Stimulated activated naive CD4-positive, alpha-beta T cell treated with Interleukin-2 at 50 U/mL for 16 hours (primary cell): ENCODE measurements at places on chromosomes 12 and 14.

- no peak for DNase-seq
Observed at GRCh38 chr12:5177731-5178130, 134.1 kb downstream of the KCNA5 start.

GRCh38 chr14:30994681-30995620 is 30.5 kb upstream of the AP4S1 start:
- no peak for DNase-seq

GRCh38 chr12:22190-22529 is 44.4 kb upstream of the IQSEC3 start:
- DNase-seq = no peak

DNA sequence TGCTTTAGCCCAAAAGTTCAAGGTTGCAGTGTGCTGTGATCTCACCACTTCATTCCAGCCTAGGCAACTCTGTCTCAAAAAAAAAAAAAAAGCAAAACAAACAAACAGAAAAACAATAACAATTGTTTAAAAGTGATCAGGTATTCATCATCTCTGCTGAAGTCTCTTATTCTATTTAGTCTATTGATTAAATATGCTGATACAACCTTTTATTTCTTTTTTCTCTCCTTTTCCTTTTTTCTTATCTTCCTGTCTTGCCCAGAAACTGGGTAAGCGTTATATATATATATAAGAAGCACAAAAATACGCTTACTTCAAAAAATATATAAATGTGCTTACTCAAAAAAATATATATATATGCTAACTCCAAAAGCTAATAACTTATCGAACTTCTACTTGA is 213.8 kb upstream of the EEA1 start:
- no peak for DNase-seq

DNA sequence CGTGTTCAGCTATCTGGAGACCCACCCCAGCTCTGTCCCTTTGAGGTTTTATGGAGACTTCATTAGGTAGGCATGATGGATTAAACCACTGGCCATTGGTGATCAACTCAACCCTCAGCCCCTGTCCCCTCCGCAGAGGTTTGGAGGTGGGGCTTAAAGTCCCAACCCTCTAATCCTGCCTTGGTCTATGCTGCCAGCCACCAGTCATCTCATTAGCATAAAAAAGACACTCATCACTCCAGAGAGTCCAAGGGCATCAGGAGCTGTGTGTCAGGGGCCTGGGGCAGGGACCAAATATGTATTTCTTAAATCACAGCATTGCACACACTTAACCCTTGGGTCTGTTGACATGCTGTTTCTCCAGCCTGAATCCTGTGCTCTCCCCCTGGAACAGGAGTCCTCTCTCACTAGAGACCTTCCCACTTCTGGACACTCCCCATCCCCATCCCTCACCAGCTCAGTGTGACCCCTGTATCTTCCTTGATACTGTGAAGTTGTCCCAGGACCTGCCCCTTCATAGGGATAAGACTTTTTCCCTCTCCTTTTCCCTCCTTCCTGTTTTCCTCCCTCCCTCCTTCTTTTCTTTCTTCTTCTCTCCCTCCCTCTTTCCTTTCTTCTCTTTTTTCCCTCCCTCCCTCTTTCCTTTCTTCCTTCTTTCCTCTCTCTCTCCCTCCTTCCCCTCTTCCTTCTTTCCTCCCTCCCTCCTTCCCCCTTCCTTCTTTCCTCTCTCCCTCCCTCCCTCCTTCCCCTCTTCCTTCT is 54.7 kb upstream of the CLMN start:
- DNase-seq = no peak

DNA sequence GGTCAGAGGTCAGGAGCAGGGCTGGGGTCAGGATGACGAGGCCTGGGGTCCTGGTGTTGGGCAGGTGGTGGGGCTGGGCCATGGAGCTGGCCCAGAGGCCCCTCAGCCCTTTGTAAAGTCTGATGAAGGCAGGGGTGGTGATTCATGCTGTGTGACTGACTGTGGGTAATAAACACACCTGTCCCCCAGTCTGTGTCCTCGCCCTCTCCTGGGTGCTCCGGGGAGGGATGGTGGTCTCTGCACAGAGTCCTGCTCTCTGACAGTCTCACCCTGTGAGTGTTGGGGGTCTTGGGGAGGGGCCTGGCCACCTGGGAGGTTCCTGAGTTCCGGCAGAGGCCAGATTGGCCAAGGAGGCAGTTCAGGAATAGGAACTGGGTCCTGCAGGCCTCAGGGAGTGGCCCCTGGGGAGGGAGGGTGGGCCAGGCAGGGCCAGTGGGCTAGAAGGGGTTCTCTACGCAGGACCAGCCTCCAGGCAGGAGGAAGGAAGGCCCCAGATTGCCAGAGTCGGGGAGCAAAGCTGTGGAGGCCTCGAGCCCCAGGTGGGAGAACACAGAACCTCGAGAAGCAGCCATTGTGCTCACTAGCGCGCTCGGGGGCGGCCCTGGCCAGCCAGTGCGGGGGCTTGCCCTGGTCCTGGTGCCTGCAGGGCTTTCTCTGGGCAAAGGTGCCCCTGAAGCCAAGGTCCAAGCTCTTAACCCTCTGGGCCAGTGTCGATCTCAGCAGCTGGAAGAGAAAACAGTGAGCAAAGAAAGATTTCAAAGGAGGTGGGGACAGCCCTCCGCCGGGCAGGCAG is 14.4 kb downstream of the ACADS start:
- DNase-seq = no peak

GRCh38 chr12:115384391-115384790 is 700.4 kb upstream of the TBX3 start:
- no peak for DNase-seq

- DNase-seq = no peak
Observed at GRCh38 chr14:91300957-91301356, 56.5 kb upstream of the GPR68 start.

DNA sequence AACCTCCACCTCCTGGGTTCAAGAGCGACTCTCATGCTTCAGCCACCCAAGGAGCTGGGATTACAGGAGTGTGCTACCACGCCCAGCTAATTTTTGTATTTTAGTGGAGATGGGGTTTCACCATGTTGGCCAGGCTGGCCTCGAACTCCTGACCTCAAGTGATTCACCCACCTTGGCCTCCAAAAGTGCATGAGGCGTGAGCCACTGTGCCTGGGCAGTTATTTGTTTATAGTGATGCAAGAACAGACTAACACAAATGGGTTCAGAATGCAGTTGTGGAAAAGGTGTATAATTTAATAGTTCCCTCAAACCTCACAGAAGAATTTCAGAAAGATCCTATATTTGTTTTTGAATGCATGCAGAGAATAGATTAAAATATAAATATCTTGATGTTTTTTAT is 447.1 kb downstream of the ZFP36L1 start:
- no peak for DNase-seq

GRCh38 chr12:57877876-57878275 is 31.3 kb upstream of the CTDSP2 start:
- no peak for DNase-seq

DNA sequence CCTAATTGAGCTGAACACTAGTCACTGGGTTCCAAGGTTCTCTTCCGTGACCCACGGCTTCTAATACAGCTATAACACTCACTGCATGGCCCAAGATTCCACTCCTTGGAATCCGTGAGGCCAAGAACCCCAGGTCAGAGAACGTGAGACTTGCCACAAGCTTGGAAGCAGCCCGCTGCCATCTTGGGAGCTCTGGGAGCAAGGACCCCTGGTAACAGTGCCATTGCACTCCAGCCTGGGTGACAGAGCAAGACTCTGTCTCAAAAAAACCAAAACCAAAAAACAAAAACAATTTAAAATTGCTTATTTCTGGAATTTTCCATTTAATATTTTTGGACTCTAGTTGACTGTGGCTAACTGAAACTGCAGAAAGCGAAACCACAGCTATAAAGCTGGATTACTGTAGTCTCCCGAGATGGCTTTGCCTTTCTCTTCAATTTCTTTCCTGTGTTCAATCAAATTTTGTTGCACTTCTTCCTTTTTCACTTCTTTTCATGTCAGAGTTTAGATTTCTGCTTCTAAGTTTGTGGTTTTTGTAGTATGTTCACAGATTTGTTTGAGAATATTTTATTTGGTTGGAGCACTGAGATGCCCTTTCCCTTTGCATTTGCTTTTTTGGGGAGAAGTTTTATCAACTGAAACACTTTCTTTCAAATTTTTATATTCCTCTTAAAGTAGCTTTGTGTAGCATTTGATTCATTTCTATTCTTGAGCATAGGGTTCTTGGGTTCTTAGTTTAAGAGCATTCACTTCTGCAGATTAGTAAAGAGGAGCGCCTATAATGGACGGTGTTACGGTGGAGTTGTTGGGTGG is 44.6 kb downstream of the DDHD1 start:
- no peak for DNase-seq

- DNase-seq = no peak
Observed at GRCh38 chr12:64265839-64266238, 43.7 kb upstream of the KICS2 start.

- no peak for DNase-seq
Observed at GRCh38 chr12:122995503-122996187, 15.2 kb downstream of the ARL6IP4 start.

DNA sequence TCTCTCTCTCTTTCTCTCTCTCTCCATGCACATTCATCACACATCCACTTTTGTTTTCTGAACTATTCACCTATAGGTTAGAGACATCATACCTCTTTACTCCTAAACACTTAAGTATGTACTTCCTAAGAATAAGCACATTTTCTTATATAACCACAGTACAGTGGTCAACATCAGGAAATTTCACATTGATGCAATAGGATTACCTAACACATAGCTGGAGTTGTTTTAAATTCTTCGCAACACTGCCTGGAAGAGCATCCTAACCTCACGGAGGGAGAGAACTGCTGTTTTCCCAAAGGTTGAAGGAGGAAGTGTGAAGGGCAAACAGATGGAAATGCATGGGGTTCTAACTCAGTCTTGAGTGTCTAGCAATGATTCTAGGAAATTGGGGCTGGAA is 159.2 kb downstream of the SYT1 start:
- DNase-seq = no peak

GRCh38 chr12:55722948-55723347 is 2.8 kb downstream of the RDH5 start:
- no peak for DNase-seq

DNA sequence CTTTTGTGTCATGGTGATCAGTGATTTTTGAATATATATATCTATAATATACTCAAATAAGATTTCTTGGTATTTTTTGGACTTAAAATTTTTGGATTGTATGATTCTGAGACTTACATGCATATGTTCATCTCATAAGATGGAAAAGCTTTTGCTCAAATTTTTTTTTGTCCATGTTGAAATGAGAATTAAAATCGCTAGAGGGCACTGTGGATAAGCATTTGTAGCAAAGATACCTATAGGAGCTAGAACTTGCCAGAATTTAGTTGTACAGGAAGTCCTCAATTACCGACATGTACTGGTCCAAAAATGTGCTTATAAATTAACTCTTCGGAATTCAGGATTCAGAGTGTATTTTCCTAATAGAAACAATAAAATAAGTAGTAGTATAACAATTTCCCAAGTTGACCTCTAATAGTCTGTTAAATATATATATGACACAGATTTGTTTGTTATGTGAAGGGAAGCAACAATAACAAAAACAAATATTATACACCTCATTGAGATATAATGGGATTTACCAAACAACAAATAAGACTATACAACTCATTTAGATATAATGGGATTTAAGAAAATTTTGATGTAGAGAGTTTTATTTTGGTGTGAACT is 179.6 kb downstream of the TMEM117 start:
- no peak for DNase-seq

- DNase-seq = no peak
Observed at GRCh38 chr14:90599748-90600507, 203.1 kb downstream of the CALM1 start.

- DNase-seq = no peak
Observed at GRCh38 chr12:109112720-109113465, 3.5 kb upstream of the ACACB start.

DNA sequence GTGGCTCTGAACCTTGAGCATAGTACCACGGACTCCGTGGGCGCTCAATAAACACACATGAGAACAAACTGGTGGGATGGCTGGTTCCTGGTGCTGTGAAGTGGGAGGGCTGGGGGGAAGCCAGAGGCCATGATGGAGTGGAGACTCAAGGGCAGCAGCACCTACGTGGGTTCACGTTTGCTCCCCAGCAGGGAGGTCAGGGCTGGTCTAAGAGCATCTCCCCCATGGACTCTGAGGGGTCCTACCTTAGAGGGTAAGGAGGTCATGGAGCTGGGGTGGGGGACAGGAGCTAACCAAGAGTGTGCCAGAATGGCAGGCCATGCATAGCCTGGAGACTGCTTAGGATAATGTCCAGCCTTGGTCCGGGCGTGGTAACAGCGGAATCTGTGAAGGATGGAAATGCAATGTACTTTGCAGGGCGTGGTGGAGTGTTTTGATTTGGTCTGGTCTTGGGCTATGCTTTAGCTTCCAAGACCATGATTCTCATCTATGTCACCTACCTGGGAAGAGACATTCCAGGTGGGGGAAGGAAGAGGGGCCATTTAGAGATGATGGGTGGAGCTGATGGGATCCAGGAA is 103.0 kb downstream of the PRMT8 start:
- no peak for DNase-seq

DNA sequence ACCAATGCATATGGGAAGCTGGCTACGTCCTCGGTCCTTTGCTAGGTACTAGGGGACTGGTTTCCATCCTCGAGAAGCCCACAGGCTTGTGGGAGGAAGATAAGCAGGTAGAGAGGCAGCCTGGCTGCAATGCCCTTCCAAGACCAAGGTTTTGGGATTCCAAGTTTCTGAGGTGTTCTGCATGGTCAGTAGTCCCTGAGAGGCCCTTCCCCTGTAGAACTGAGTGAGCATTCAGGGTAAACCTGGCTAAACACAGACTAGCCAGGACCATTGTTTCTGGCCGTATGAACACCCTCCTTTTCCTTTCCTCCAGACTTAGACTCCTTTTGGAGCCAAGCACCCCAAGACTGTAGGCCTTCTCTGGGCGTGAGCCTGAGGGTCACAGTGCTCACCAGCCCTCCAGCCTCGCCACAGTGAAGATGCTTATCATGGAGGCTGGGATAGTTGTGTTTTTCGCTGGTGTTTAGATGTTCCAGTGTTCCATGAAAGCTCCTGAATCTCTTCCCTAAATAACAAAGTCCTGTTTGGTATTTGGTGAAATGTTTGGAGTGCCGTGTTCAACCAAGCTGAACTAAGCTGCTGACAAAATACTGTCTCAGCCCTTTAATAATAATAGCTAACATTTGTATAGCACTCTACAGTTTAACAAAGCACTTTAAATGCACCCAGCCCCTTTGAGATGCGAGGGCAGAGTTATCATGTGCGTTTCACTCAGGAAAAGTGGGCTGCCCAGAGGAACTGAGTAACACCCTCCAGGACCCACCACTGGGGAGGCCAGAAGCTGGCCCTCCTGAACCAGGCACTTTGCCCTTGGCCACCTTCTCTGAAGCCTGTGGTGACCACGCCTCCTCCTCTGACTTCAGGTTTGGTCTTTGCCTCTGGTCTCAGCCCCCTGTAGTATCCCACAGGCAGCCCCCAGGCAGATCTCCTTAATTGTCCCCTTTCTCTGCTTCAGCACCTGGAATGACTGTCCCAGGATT is 284.5 kb downstream of the CACNA1C start:
- no peak for DNase-seq

- no peak for DNase-seq
Observed at GRCh38 chr12:95212586-95212985, 4.7 kb downstream of the FGD6 start.

DNA sequence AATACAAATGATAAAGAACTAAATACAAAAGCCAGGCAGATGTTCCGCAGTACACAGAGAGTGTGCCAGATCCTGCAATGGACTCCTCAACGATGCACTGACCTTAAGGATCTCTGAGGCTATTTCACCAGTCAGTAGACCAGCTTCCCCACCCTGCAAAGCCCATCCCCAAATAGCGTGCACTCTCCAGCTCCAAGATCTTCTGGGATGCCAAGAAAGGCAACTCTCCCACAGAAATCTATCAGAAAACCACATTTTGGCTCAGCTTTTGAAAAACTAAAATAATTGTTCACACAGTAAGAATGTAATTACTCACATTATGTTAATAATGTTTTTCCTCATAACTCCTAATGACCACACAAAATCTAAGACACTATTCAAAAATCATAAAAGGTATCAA is 90.4 kb downstream of the PPP2R5E start:
- DNase-seq = no peak
